ENCODE measurements at places on chromosomes 16 and 17.

- DNase-seq, result no peak
Observed at GRCh38 chr17:43308999-43309398, 75.2 kb upstream of the RNU2-1 start.

DNA sequence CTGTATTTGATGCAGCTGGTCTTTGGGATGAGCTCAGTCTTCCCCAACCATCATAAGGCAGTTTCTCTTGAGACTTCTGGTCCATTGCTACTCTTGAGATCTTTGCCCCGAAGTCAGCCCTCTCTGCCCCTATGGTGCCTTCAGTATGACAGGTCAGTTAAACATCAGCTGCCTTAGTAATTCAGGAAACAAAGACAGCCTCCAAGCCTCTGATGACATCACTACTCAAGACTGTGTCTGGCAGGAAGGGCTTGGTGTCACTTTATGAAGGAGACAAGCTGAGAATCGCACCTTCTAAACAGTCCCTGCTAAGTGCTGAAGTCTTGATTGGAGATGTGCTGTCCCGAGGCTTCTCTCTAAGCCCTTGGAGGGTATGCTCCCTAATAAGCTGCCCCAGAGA lies 104.9 kb upstream of the TBX2 start:
- no peak for DNase-seq

- no peak for DNase-seq
Observed at GRCh38 chr16:78362524-78363135, 263.2 kb downstream of the WWOX start.

DNA sequence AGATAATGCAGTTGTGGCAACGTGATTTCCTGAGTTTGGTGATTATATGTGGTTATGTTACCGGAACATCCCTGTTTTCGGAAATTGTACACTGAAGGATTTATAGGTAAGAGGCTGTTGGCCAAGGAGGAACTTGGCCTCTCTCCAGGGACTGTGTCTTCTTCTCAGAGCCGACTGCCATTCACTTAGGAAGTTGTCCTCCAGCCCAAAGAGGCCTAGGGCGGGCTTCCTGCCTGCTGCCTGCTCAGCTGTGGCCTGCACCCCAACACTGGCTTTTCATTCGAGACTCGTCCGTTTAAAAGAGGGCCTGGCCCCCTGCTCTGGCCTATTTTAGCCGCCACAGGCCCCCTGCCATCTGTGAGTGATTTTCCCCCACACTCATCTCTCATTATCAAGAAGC lies 64.3 kb downstream of the ZDHHC7 start:
- peak; percentile 90 for DNase-seq

DNA sequence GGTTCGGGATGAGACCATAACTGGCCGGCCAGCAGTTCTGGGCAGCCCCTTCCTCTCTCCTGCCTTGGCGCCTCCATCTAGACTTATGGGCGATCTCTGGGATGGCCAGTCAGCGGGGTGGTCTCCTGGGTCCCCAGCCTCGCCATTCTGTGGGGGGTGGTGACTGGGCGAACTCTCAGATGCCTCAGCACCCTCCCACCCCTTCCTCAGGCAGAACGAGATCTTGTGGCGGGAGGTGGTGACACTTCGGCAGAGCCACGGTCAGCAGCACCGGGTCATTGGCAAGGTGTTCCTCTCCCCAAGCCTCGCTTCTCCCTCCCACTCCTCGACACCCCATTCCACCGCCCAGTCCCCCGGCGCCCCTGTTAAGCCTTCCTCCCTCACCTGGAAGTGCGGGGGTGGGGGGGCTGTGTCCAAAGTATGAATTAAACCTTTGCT lies 1.6 kb downstream of the HSF4 start:
- no peak for DNase-seq

DNA sequence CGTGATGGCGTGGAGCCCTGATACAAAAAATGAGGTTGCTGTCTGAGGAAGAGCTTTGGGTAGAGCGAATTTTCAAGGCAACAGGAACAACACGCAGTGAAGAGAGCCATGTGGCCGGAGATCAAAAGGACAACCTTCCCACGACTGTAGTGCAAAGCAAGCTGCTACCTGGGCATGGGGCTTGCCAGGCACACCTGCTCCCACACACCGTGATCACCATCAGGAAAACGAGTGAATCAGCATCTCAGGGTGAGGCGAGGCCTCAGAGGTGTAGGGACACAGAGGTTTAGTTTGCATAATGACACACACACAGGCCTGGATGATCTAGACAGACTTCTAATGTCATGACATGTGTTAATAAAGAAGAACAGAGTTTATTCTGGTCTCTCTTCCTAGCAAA lies 65.7 kb downstream of the PARN start:
- DNase-seq, result no peak

DNA sequence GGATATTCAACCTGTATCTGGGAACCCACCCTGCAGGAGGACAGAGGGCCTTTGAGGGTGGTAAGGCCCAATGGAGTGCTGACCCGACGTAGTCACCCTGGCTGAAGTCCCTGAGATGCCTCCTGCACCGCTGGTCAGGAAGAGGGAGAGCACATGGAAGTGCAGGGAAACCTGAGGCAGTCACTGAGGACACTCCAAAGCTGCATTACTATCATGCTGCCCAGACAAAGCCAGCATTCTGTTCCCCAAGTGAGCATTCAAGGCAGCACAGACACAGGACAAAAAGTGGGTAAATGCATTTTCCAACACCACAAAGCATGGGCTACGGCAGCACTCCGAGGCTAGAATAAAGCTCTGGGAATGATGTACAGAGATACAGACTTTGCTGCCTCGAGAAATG lies 46.8 kb upstream of the BCAR1 start:
- DNase-seq, result no peak

DNA sequence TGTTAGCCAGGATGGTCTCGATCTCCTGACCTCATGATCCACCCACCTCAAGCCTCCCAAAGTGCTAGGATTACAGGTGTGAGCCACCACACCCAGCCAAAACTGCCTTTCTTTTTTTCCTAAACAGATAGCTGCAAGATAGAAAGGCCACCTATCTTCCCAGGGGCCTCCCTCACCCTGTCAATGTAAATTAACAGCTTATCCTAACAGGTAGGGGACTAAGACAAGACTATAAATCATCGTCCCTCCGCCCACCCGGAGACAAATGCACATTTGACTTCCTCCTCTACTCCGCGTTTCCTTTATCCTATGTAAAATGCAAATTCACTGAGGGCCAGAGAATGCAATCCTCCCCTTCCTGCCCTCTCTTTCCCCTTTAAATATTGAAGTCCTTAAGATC lies 71.4 kb downstream of the MARF1 start:
- peak; percentile 31 for DNase-seq

DNA sequence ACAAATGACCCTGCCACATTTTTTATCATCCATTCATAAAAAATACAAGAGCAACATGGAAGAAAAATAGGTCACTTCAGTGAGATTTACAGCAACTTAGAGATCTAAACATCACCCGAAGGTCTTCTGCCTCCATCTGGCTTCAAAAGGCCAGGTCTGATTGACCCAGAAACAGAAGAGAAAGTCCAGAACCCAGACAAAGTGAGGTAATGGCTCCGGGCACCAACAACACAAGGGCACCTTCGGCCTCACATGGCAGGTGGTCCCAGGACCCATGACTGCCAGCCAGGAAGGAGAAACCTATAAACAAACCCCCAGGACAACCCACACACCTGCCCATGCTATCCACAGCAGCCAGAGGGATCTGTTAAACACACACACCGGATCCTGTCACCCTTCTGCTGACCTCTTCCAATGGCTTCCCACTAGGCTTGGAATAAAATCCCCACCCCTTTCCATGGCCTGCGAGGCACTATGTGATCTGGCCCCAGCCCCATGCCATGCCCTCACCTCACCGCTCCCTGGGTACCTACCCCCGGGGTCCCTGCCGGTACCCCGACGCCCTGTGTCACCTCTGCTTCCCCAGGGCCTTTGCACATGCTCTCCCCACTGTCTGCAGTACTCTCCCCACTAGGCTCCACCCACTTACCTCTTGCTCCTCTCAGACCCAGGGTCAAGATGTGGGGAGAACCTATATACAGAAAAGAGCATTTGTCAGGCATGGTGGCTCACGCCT lies 149.1 kb downstream of the ZNF423 start:
- DNase-seq, result no peak

All from NB4 (cell line).